ENCODE measurements at places on chromosomes 7 and 10.

DNA sequence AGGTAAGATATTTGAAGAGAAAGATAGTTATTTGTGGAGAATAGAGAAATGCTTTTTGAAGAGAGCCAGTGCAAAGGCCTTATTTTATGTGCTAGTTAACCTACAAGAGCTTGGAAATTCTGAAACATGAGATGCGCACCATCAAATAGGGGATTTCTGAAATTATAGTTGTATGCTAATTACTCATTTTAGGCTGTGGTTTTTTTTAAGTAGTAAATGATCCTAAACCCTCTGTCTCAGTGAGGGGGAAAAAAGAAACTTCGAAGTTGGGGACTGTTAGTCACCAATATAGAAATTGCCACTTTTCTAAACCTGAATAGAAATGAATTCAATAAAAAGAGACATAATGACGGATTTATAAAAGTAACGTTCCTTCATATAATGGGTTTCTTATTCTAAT, 119.3 kb upstream of the MDFIC start:
- DNase-seq, result no peak

DNA sequence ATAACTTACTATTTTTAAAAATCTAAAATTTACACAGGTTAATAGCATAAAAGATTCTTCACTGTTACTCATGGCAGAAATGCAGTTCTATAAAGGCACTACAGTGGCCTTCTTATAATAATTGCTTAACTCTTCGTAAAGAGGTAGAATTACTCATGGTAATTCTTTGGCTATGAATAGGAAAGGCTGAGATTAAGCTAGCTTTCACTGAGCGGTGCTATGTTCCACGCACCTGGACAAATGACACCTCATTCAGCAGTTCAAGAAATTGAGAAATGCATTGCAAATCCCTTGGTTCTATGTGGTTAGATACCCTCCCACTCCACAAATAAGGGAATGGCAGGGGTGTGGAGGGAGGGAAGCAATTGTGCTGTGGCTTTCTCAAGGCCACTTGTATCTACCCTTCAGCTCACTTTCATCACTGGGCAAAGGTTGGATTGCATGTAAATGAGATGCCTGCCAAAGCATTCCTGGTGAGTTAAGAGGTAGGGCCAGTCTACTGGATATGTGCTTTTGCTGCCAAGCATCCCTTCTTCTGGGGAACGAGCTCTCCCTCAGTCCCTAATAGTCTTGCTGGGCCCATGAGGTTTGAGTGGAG, 210.9 kb downstream of the TEX36 start:
- no peak for DNase-seq

DNA sequence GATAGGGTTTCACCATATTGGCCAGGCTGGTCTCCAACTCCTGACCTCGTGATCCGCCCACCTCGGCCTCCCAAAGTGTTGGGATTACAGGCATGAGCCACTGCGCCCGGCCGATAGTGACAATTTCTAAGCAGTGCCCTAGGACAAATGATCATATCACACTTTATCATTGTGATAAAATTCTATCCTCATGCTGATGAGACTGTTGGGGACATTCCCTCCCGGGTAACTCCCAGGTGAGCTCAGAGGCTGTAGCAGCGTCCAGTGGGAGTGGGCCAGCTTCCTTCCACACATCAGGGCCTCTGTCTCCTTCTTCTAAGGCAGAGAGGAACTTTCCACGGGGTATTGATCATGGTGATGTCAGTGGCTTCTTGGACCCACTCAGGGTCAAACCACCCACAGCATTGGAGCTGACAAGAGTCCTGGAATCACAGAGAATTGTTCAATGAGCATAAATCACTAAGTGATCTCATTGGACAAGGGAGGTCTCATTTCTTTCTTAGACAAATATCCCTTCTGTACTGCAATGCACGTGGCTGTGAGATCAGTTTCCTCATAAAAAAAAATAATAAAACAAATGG, 256.1 kb downstream of the KLF6 start:
- DNase-seq, result no peak

- no peak for DNase-seq
Observed at GRCh38 chr10:17206210-17206709, 4.8 kb upstream of the TRDMT1 start.

DNA sequence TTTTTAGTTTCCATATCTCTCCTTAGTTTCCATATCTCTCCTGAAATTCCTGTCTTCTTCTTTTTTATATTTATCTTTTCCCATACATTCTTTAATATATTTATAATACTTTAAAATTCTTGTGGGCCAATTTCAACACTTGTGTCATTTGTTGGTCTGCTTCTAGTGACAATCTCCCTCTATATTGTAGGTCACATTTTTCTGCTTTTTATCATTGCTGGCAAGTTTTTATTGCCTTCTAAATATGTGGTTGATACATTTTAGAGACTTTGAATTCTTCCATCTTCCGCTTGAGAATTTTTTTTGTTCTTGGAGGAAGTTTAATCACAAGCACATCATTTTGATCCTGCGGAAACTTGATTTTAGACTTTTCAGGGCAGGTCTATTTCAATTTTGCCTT, 26.0 kb upstream of the OPN4 start:
- no peak for DNase-seq

DNA sequence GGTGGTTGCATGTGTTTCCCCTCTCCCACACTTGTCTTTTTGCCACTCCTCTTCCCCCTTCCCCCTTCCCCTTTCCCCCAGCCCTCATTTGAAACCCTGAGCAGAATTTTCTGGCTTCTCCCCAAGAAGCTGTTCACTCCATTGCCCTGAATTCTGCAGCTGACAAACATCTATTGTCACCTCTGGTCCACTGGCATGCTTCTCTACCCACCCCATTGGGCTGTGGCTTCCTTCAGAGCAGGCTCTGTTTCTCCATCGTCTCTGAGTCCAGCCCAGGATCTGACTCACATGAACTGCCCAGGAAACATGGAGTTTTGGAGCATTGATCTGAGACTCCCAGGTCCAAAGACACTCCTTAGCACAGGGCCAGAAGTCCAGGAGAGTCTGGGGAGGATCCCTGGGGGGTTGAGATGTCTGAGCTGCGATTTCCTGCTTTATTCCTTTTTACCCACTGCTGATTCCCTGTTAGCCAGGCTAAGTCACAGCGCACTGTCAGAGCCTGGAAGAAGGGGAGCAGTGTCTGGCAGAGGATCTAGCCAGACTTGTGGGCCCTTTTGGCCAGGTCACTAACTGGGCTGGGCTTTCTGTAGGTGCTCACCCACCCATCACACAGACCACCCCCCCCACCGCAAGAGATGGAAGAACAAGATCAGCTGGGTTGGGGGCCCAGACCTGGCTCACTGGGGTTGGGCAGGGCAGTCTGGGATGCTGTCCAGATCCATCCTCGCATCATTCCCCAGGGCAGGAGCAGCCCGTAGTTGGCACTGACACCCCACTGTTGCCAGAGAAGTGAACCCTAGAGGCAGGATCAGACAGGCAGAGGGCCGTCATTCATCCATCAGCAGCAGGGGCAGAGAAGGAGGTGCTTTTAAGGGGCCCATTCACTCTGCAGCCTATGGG, 3.5 kb downstream of the CHAT start:
- DNase-seq, result no peak

DNA sequence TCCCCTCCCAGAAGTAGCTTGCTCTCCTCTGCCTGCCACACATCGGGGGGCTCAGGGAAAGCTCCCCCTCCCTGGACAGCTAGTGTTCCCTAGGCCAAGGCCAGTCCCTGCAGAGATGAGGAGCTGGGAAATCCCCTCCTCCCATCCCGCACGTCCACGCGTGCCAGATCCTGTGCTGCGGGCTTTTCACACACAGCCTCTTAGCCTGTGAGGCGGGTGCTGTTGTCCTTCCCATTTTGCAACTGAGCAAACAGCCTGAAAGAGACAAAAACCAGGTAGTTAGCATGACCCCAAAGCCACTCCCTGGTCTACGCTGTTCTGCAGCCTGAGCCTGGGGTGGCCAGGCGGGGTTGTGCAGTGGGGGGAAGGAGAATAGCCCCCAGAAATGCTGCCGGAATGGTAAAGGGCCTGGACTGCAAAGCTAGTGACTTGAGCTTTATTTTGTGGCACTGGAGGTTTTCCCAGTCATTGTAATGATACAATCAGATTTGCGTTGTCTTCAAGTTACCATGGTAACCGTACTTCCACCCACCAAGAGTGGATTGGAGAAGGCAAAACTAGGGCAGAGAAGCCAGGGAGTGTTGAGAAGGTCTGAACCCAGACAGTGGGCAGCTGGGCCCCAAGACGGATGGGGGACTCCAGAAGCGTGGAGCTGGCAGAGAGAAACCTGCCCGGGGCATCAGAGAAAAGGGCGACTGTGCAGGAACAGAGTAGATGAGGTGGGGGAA, 98.6 kb upstream of the KCTD7 start:
- DNase-seq, result no peak

GRCh38 chr7:7816816-7817536, 98.6 kb upstream of the RPA3 start:
- DNase-seq, result no peak

All from stimulated activated CD4-positive, alpha-beta T cell treated with anti-CD3 and anti-CD28 coated beads, Interleukin-2, amount 100 ng/mL, for 48 hours (primary cell).